ENCODE measurements at places on chromosomes 1 and 21. TPM values are rescaled to one million over a fixed set of nuclear protein-coding genes. Genes with fewer than 3 reads are reported as not detected.

DNA sequence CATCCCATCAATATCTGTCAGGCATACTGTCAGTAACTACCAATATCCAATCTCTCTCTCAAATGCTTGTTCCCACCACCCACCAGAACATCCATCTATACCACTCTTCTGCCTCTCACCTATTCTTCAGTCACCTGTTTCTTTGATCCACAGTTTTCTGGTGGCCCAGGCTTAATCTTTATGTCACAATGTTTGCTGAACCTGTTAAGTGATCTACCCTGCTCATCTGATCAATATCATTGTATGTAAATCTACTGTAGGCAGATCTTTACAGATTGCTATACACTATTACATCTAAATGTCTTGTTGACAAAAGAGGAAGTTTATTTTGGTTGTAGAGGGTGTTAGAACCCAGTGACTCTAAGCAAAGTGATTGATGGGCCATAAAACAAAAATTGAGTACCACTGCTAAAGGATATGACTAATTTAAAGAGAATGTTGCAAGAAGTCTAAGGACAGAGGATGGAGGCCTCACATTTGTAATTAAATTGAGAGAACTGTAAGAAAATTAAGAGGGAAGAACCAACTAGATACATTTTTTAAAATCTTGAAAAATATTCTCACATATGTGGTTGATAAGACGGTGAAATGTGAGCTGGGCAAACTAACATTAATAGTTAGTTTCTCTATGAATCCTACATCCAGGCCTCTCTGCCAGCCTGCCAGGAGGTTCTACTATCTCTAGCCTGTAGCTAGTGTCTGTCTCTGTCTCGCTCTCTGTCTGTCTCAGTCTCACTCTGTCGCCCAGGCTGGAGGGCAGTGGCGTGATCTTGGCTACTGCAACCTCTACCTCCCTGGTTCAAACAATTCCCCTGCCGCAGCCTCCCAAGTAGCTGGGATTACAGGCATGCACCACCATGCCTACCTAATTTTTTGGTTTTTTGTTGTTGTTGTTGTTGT lies 34.1 kb downstream of the EGLN1 start:
- H3K4me3 ChIP-seq, result no peak overlapping the region
- peaks cover 54% of the 10 kb centered on the region for H3K4me1 ChIP-seq
- peak; percentile 74 for DNase-seq
- H3K36me3 ChIP-seq, result no peaks in the 10 kb centered on the region
- H3K27me3 ChIP-seq, result no peaks in the 10 kb centered on the region

DNA sequence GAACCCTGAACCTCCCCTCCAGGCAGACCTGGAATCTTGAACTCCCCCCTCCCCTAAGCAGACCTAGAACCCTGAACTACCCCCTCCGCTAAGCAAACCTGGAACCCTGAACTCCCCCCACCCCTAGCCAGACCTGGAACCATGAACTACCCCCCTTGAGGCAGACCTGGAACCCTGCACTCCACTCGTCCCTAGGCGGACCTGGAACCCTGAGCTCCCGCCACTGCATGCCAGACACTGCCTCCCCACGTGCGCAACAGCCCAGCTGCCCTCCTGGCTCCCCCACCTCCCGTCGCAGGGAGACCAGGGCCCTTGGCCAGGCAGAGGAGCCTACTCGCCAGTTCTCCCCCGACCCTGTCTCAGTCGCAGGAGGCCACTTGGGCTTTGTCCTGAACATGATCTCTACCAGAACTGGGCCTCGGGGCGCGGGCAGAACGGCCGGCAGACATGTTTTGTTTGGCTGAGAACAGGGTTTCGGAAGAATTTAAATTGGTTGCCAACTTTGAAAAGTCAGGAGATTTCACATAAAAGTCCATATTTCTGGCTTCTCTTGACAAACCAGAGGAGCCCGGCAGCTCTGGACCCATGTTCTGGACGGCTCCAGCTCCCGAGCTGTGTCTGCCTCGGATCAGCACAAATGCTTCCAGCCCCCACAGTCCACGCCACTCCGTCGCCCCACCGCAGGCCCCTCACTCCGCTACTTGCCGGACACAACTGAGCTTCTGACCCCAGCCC lies 9.2 kb upstream of the PLEKHG5 start:
- H3K27ac ChIP-seq, result no peak overlapping the region
- no peak for DNase-seq
- H3K4me1 ChIP-seq, result peaks cover 15% of the 10 kb centered on the region
- no peak overlapping the region for H3K4me3 ChIP-seq
- no peaks in the 10 kb centered on the region for H3K27me3 ChIP-seq

GRCh38 chr1:230632273-230632873 lies 9.9 kb upstream of the COG2 start:
- no peaks in the 10 kb centered on the region for H3K36me3 ChIP-seq
- H3K4me1 ChIP-seq, result no peaks in the 10 kb centered on the region
- DNase-seq, result peak; percentile 85

GRCh38 chr1:93569489-93569888 lies 112.1 kb downstream of the BCAR3 start:
- no peak for DNase-seq
- H3K4me1 ChIP-seq, result no peaks in the 10 kb centered on the region
- H3K27me3 ChIP-seq, result no peaks in the 10 kb centered on the region
- H3K4me3 ChIP-seq, result no peak overlapping the region
- H3K27ac ChIP-seq, result no peak overlapping the region

DNA sequence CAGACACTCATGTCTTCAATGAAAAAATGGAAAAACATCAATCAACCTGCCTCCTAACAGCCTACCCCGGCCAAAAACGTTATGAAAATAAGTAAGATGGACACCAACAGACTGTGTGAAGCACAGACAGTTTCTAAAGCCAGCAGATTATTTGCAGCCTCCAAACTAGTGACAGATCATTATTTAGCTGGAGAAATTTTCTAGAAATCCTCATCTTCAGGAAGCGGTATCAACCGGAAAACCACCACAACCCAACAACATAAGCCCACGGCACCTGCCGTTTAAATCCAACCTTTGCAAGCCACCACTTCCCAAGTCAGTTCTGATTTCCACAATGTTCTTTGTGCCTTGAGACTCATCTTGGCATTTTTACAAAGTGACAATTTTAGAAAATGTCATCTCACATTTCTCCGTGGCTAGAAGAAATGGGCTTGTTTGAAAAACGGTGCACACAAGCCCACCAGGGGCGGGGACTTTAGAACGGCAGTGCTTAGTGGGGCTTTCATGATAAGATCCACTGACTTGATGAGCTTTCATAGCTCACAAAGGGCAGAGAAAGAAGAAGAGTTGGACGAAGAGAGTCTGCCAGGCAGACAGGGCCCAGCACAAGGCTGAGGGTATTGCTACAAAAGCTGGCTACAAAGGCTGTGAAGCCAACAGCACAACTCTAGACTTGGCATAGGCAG lies 34.5 kb downstream of the LRRC38 start:
- H3K4me3 ChIP-seq, result no peak overlapping the region
- no peak overlapping the region for H3K27ac ChIP-seq
- H3K4me1 ChIP-seq, result no peaks in the 10 kb centered on the region
- DNase-seq, result no peak
- H3K36me3 ChIP-seq, result no peaks in the 10 kb centered on the region
- peaks cover 40% of the 10 kb centered on the region for H3K27me3 ChIP-seq

DNA sequence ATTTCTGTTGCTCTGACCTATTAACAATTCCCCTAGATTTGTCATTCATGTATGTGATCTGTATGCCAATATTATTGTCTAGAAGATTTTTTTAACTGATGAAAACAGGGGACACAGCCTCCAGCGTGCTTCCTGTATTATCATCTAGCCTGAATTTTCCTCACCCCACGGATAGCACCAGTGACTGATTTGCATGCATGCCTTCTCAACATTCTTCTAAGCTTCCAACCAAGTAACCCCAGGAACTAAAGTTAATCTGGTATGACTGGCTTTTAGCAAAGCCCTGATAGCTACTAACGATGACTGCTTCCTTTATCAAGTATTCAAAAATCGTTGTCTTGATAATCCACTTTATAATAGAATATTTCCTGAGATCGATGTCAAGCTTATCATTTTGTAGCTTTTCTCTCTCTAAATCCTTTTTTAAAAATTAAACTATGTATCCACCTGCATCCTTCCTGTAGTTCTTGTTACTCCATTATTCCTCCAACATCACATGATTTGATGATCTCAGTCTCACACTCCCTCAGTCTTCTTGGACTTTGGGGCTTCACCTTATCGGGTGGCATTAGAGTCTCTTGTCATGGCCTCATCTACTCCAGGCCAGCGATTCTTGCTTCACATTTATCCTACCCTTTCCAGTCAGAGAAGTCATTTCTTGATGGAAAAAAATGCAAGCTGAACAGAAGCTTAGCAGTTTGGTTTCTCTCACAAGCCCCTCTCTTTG lies 19.0 kb downstream of the BCAR3 start:
- peaks cover 67% of the 10 kb centered on the region for H3K4me1 ChIP-seq
- DNase-seq, result no peak
- peak overlapping the region; percentile 86 for H3K27ac ChIP-seq
- no peak overlapping the region for H3K4me3 ChIP-seq
- no peaks in the 10 kb centered on the region for H3K27me3 ChIP-seq
- H3K36me3 ChIP-seq, result peaks cover 85% of the 10 kb centered on the region

DNA sequence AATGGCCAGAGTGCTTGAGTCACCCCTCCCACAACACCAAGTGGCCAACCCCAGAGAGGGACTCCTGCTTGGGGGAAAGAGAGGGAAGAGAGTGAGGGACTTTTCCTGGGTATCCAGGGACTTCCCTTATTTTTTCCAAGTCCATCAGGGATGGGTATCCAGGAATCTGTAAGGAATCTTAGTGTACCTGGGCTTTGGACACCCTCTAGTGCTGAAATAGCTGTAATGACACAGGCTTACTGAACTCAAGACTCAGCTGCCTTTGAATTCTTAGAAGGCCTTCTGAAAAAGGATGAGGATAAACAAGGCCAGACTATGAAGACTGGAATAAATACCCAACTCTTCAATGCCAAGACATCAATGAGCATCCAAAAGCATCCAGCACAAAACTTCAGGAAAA lies 12.0 kb downstream of the TSHB start:
- H3K4me3 ChIP-seq, result no peak overlapping the region
- H3K36me3 ChIP-seq, result no peaks in the 10 kb centered on the region
- no peaks in the 10 kb centered on the region for H3K4me1 ChIP-seq
- no peak overlapping the region for H3K27ac ChIP-seq

GRCh38 chr1:13892671-13893325 lies 192.8 kb downstream of the PRDM2 start:
- peaks cover 77% of the 10 kb centered on the region for H3K27me3 ChIP-seq
- no peaks in the 10 kb centered on the region for H3K36me3 ChIP-seq
- H3K27ac ChIP-seq, result no peak overlapping the region

GRCh38 chr1:200741551-200742207 lies 3.0 kb downstream of the CAMSAP2 start:
- H3K27ac ChIP-seq, result no peak overlapping the region
- no peaks in the 10 kb centered on the region for H3K36me3 ChIP-seq
- no peaks in the 10 kb centered on the region for H3K27me3 ChIP-seq
- peaks cover 35% of the 10 kb centered on the region for H3K4me1 ChIP-seq
- DNase-seq, result peak; percentile 32
- H3K4me3 ChIP-seq, result peak overlapping the region; percentile 89

GRCh38 chr1:219489636-219490035 lies 123.3 kb downstream of the ZC3H11B start:
- H3K4me1 ChIP-seq, result no peaks in the 10 kb centered on the region
- DNase-seq, result no peak
- H3K4me3 ChIP-seq, result no peak overlapping the region

ACKR1 gene
- not detected for total RNA-seq

Data from PC-3 (cell line).